ENCODE measurements at places on chromosomes 12 and 14. TPM values are rescaled to one million over a fixed set of nuclear protein-coding genes. Genes with fewer than 3 reads are reported as not detected.

The SLC8A3 gene
- under 0.01 TPM for total RNA-seq

The PROX2 gene
- total RNA-seq: under 0.01 TPM

The FBLN5 gene
- 77.7 TPM for total RNA-seq

The PLEKHD1 gene
- not detected for total RNA-seq

The UTP20 gene
- total RNA-seq: 25.1 TPM

The GOLGA5 gene
- total RNA-seq: 64.7 TPM

The ERBB3 gene
- 1.7 TPM for total RNA-seq
